ENCODE measurements at places on chromosomes 7 and 10. TPM values are rescaled to one million over a fixed set of nuclear protein-coding genes. Genes with fewer than 3 reads are reported as not detected.

DNA sequence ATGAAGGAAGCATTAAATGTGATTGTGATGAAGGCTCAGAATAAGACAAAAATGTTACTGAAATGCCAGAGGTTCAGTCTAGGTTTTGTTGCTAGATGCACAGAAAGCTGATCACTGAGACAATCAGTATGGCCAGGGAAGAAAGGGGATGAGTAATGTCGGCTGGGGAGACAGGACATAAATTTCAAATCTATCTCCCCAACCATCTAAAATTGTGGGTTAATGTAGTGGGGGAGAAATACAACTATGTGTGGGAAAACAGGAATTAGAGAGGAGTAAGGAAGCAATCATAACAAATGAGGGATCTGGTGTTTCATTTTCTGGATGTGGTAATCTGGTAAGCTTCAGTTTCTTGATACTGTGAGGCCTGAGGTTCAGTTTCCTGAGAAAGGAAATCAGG is 1111.0 kb downstream of the XPNPEP1 start:
- no peak for DNase-seq

- no peak for DNase-seq
Measured at GRCh38 chr7:43586251-43586900, 3.5 kb downstream of the STK17A start.

GRCh38 chr7:148397056-148397455 is 193.5 kb upstream of the C7orf33 start:
- DNase-seq, result no peak

DNA sequence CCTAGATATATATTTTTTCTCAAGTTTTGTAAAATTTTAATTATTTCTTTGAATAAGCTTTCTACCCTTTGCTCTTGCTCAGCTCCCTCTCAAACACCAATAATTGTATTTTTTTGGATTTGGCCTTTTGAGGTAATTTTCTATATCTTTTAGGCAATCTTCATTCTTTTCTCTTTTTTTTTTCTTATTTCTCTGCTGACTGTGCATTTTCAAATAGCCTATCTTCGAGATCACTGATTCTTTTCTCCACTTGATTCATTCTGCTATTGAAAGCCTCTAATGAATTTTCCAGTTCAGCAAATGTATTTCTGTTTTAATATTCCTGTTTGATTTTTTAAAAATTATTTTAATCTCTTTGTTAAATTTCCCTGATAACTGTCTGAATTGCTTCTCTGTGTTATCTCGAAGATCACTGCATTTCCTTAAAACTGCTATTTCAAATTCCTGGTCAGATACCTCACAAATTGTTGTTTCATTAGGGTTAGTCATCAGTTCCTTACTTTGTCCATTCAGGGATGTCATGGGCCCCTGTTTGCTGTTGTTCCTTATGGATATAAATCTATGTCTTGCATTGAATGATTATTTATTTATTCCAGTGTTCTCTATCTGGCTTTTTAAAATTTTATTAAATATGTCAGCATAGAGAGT is 100.1 kb upstream of the UNC5B start:
- no peak for DNase-seq

- DNase-seq, result peak; percentile 42
Measured at GRCh38 chr10:44752451-44753441, 158.4 kb upstream of the TMEM72 start.

DNA sequence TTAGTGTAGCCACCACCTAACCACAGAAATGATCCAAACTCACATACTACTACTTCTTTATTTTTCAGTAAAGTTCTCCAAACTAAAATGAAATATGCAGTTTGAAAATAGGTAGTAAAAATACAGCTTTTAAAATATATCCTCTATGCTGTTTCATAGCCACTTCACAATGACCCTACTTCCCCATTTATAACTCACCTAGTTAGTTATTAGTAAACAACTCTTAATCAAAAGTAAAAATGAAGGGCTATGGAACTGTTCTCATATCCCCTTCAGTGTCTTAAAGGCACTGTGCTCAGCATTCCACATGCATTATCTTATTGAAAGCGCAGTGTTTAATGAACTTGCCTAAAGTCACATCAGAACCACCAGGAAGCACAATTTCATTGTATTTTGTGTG is 43.5 kb downstream of the KMT2C start:
- DNase-seq, result no peak

- no peak for DNase-seq
Measured at GRCh38 chr10:29039677-29040189, 249.1 kb upstream of the LYZL1 start.

SRGN gene
- total RNA-seq, result 106 TPM

VPS37D gene
- total RNA-seq, result 2.0 TPM
